Fibroblast of villous mesenchyme (primary cell): ENCODE measurements at places on chromosomes 1 and 21.

DNA sequence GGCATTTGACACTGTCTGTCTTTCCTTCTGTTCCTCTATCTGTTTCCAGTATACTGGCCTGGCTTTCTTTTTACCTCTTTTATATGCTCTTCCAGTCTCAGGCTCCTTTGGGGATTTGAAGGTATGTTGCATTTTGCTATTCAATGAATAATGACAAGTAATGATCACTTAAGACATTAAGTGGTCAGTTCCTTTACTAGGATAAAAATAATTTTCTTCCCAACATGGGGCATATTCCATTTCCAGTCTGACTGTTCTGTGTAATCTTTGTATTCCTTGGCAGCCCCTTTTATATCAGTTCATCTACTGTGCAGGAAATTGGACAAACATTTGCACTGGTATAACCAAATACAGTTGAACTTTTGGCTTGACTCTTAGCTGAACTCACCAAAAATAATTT, 15.6 kb downstream of the METTL18 start:
- DNase-seq = no peak

DNA sequence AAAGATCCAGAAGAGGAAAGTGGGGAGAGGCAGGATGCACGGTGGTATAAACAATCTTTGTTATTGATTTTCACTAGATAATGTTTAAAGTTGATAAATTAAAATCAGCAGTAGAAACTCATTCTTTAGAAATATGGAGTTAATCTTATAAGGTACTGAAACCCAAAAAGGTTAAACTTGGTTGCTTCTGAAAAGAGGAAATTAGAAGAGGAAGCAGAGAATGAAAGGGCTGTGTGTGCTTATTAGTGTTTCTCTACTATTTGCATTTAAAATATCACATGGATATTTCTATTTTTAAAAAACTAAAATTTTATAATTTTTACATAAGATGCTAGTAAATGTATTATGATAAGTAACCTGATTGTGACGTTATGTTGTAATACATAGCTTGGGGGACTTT, 24.4 kb downstream of the C1orf141 start:
- no peak for DNase-seq

DNA sequence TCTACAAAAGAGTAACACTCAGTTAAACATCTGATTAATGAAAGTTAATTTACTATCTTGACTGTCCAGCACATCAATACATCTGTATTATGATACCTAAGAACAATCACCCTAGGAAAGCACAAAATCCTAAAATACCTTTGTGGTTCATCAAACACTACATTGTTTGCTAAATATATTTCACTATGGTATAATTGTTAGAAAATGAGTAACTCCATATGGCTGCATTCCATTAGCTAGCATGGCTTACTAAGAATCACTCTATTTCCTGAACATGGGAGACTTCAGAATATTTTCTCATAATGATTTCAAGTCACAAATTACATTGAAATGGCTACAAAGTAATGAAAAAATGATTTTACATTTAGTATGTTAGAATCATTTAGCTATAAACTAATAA, 12.5 kb downstream of the TRMT1L start:
- DNase-seq = no peak

DNA sequence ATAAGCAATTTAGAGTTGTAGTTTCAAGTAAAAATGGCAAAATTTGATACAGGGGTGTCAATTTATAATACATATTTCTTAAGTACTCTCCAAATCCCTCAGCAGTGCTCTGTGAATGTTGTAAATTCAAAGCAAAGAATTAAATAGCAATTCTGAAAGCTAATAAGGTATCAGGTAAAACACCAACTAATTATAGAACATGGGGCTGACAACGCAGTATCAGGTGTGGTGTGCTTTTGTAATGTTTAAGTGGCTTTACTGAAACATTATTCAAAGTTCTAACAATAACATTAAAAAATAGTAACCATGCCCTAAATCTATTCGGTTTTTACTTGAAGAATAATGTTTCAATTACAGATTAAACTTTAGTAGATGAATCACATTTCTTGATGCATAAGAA, 1271.2 kb upstream of the ADGRL2 start:
- no peak for DNase-seq

DNA sequence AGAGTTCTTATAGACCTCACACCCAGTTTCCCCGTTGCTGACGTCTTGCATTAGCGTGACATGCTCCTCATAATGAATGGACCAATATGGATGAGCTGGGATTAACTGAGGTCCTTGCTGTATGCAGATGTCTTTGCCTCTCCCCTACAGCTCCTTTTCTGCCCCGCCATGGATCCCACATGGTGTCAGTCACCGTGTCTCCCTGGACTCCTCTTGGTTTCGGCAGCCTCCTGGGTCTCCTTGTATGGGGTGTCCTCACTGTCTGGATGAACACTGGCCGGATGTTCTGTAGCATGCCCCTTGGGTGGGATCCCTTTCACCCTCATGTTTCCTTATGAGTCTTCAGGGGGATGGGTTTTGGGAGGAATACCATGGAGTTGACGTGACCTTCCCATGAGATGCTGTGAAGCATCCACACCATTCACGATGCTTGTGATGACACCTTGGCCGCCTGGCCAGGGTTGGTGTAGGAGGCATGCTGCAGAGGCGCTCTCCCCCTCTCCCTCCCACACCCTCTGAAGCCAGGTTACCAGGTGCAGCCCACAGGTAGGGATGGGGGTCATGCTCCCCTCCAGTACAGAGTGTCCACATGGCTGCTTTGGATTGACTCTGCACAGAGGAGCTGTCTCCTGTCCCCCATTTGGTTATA, 4.4 kb downstream of the GJC2 start:
- no peak for DNase-seq
